ENCODE measurements at places on chromosomes 13 and 19.

DNA sequence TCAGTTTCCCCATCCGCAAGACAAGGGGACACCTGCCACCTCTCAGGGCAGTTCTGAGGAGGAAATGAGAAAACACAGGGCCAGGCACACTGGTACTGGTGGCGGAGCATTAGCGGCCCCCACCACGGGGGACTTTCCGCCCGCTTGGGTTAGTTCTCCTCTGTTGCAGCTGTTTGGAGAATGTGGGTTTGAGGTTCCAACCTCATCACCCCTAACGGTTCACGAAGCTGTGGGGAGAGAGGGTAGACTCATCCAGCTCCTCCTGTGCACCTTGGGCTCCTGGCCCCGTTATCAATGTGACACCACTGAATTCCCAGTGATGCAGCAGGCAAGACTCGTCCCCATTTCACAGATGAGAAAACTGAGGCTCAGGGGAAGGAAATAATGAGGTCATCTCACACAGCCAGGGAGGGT lies 10.3 kb downstream of the PTPRS start:
- H3K27ac ChIP-seq: no peak overlapping the region
- no peaks in the 10 kb centered on the region for H3K4me1 ChIP-seq
- peaks cover 5% of the 10 kb centered on the region for H3K27me3 ChIP-seq
- no peaks in the 10 kb centered on the region for H3K36me3 ChIP-seq
- H3K4me3 ChIP-seq: no peak overlapping the region

DNA sequence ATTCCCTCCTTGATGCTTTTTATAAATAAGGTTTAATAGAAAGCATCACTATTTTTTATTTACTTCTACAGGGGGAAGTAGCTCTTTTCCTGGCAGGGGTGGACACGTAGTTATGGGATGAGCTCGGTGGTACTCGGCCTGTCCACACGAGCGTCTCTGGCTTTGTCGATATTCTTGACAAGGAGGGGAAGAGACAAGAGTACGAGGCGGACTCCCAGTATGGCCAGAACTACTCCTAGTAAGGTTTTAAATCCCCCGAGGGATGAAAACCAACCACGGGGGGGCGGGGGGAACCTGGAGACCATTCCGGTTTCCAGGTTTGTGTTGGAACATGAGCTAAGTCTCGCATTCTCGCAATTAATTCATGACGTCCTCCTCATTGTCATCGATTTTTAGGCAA lies 5.6 kb upstream of the BSG start:
- H3K27me3 ChIP-seq: no peaks in the 10 kb centered on the region
- peaks cover 8% of the 10 kb centered on the region for H3K4me1 ChIP-seq
- no peaks in the 10 kb centered on the region for H3K36me3 ChIP-seq
- no peak for DNase-seq
- no peak overlapping the region for H3K4me3 ChIP-seq
- H3K27ac ChIP-seq: no peak overlapping the region

GRCh38 chr19:3359919-3360420 lies 6.4 kb upstream of the NFIC start:
- H3K27ac ChIP-seq: peak overlapping the region; percentile 89
- DNase-seq: no peak
- no peaks in the 10 kb centered on the region for H3K36me3 ChIP-seq
- peaks cover 20% of the 10 kb centered on the region for H3K4me1 ChIP-seq

DNA sequence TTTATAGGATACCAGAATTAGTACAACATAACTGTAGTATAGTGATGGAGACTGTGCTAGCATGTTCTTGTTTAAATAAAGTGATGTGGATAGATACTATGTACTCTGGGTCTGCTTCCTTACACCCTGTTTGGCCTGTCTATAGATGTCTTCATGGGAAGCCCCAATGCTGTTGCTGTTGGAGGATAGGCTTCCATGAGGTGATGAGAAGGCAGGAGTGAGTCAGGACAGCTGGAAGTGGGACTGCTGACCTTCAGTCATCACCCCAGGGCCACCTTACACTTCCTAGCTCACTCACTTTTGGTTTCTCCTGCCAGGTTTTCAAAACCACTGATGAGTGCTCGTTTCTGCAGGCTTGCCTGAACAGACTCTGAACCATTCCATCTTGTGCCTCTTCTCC lies 4.2 kb downstream of the KCTD4 start:
- no peak for DNase-seq
- no peaks in the 10 kb centered on the region for H3K36me3 ChIP-seq
- H3K27ac ChIP-seq: no peak overlapping the region
- no peak overlapping the region for H3K4me3 ChIP-seq
- H3K4me1 ChIP-seq: no peaks in the 10 kb centered on the region

DNA sequence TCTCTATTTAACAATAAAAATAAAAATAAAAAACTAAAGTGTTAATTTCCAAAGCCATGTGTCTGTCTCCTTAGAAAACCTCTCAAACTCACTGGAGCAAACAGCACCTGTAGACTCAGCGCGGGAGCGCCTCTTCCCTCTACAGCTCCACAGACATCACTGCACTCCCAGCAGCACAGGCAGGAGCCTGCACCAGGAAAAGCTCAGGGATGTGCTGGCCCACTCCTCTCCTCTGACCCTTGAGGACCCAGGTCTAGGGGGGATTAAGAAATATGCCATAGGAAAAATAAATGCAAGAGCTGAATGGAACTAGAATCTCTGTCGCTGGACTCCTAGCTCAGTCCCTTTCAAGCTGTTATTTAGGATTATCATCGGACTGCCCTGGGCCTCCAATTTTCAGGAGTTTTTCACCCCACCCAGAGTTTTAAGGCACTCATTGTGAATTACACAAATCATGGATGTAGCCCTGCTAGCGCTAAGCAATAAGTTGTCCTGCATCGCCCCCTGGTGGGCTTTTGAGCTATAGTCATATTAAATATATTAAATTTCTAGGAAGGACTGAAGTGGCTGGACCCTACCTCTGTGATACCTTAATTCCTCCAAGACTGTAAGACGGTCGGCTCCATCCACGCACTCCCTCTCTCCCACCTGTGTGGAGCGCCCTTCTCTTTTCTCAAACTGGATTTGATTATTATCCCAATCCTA lies 333.9 kb downstream of the UQCRFS1 start:
- no peak for DNase-seq
- H3K4me1 ChIP-seq: no peaks in the 10 kb centered on the region
- H3K36me3 ChIP-seq: no peaks in the 10 kb centered on the region
- no peaks in the 10 kb centered on the region for H3K27me3 ChIP-seq
- H3K27ac ChIP-seq: no peak overlapping the region

- H3K4me1 ChIP-seq: no peaks in the 10 kb centered on the region
- no peak for DNase-seq
- no peak overlapping the region for H3K27ac ChIP-seq
- no peak overlapping the region for H3K4me3 ChIP-seq
- H3K27me3 ChIP-seq: no peaks in the 10 kb centered on the region
These were observed 334.0 kb downstream of the SLITRK5 start for GRCh38 chr13:88005188-88005587.

- H3K4me1 ChIP-seq: peaks cover 3% of the 10 kb centered on the region
- no peak overlapping the region for H3K27ac ChIP-seq
- DNase-seq: no peak
These were observed 4.0 kb downstream of the LGALS4 start for GRCh38 chr19:38808741-38809140.

- no peak for DNase-seq
- H3K36me3 ChIP-seq: no peaks in the 10 kb centered on the region
These were observed 3.6 kb downstream of the FOXO1 start for GRCh38 chr13:40662866-40663265.

GRCh38 chr19:7355151-7355820 lies 6.5 kb downstream of the ARHGEF18 start:
- H3K36me3 ChIP-seq: peaks cover 39% of the 10 kb centered on the region
- H3K4me1 ChIP-seq: peaks cover 36% of the 10 kb centered on the region
- peak overlapping the region; percentile 11 for H3K27ac ChIP-seq
- no peak for DNase-seq
- no peak overlapping the region for H3K4me3 ChIP-seq
- no peaks in the 10 kb centered on the region for H3K27me3 ChIP-seq

DNA sequence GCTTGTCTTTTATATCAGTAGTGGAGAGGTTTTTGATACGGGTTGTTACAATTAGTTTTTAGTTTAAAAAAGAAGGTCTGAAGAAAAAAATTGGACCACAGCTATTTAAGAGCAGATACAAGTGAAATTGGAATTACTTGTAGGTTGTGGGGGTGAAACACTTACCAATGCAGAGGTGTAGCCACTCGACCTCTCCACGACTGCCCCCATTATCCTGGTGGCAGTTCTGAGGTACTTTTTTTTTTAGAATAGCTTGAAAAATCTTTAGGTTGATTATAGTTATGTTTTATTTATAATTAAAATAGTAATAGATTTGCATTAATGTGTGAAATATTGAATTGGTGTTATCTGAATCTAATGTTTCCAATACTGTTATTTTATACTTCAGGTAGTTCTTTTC lies 60.7 kb downstream of the PAN3 start:
- no peaks in the 10 kb centered on the region for H3K27me3 ChIP-seq
- DNase-seq: no peak
- peaks cover 3% of the 10 kb centered on the region for H3K36me3 ChIP-seq
- no peaks in the 10 kb centered on the region for H3K4me1 ChIP-seq

GRCh38 chr19:45677351-45678230 lies 9.6 kb downstream of the GIPR start:
- H3K4me1 ChIP-seq: peaks cover 16% of the 10 kb centered on the region
- no peaks in the 10 kb centered on the region for H3K27me3 ChIP-seq
- no peak overlapping the region for H3K27ac ChIP-seq

GRCh38 chr19:4662020-4662695 lies 8.0 kb downstream of the MYDGF start:
- DNase-seq: no peak
- no peak overlapping the region for H3K27ac ChIP-seq
- H3K27me3 ChIP-seq: no peaks in the 10 kb centered on the region
- no peak overlapping the region for H3K4me3 ChIP-seq
- no peaks in the 10 kb centered on the region for H3K4me1 ChIP-seq

- H3K36me3 ChIP-seq: no peaks in the 10 kb centered on the region
- DNase-seq: no peak
- no peak overlapping the region for H3K4me3 ChIP-seq
- no peak overlapping the region for H3K27ac ChIP-seq
- H3K4me1 ChIP-seq: peaks cover 26% of the 10 kb centered on the region
These were observed 39.9 kb downstream of the FOXO1 start for GRCh38 chr13:40626561-40626960.

DNA sequence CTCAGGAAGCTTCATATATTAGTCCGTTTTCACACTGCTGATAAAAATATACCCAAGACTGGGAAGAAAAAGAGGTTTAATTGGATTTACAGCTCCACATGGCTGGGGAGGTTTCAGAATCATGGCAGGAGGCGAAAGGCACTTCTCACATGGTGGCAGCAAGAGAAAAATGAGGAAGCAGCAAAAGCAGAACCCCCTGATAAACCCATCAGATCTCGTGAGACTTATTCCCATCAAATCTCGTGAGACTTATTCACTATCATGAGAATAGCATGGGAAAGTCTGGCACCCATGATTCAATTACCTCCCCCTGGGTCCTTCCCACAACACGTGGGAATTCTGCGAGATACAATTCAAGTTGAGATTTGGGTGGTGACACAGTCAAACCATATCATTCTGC lies 23.1 kb downstream of the FLT3 start:
- no peak for DNase-seq
- H3K36me3 ChIP-seq: no peaks in the 10 kb centered on the region
- H3K4me3 ChIP-seq: no peak overlapping the region
- H3K27ac ChIP-seq: no peak overlapping the region

- no peak overlapping the region for H3K4me3 ChIP-seq
- H3K27ac ChIP-seq: no peak overlapping the region
- H3K27me3 ChIP-seq: no peaks in the 10 kb centered on the region
- peak; percentile 57 for DNase-seq
These were observed 8.0 kb downstream of the DNASE2 start for GRCh38 chr19:12872941-12873890.

- no peaks in the 10 kb centered on the region for H3K4me1 ChIP-seq
- H3K36me3 ChIP-seq: no peaks in the 10 kb centered on the region
- no peak for DNase-seq
- H3K27me3 ChIP-seq: no peaks in the 10 kb centered on the region
These were observed 77.4 kb upstream of the GPR12 start for GRCh38 chr13:26837997-26838396.

GRCh38 chr13:40505196-40505595 lies 161.2 kb downstream of the FOXO1 start:
- H3K4me1 ChIP-seq: peaks cover 8% of the 10 kb centered on the region
- no peaks in the 10 kb centered on the region for H3K36me3 ChIP-seq
- no peak for DNase-seq
- H3K27ac ChIP-seq: no peak overlapping the region

GRCh38 chr19:57947419-57948134 lies at the start of gene ZNF256:
Gene ZNF256 (minus strand): TSS chr19:57947706. CDS start chr19:57947474, 232 bp downstream.
- DNase-seq: peak; percentile 78
- H3K4me1 ChIP-seq: no peaks in the 10 kb centered on the region
- peak within 1 kb of the TSS; percentile 64 for H3K27ac ChIP-seq
- H3K36me3 ChIP-seq: peaks cover 16% of the 10 kb centered on the region
- H3K4me3 ChIP-seq: peak within 1 kb of the TSS; percentile 86

- H3K4me3 ChIP-seq: no peak overlapping the region
- no peak for DNase-seq
- no peaks in the 10 kb centered on the region for H3K4me1 ChIP-seq
- H3K36me3 ChIP-seq: no peaks in the 10 kb centered on the region
These were observed 45.1 kb downstream of the MIPEP start for GRCh38 chr13:23844132-23844531.

GRCh38 chr19:37855098-37855497 lies 51.3 kb downstream of the WDR87 start:
- no peaks in the 10 kb centered on the region for H3K4me1 ChIP-seq
- no peaks in the 10 kb centered on the region for H3K36me3 ChIP-seq
- no peak for DNase-seq
- peaks cover 5% of the 10 kb centered on the region for H3K27me3 ChIP-seq

GRCh38 chr19:33736787-33737186 lies 59.9 kb upstream of the KCTD15 start:
- no peaks in the 10 kb centered on the region for H3K27me3 ChIP-seq
- H3K4me3 ChIP-seq: no peak overlapping the region
- no peaks in the 10 kb centered on the region for H3K4me1 ChIP-seq
- H3K36me3 ChIP-seq: no peaks in the 10 kb centered on the region
